Activated naive CD4-positive, alpha-beta T cell treated with anti-CD3 and anti-CD28 coated beads, Interleukin-2, amount 10 ng/mL, durations not matched to agents 7 days and 5 days (primary cell): ENCODE measurements at places on chromosomes 13 and 19.

GRCh38 chr13:51091839-51092238 lies 19.2 kb downstream of the C13orf42 start:
- H3K36me3 ChIP-seq, result no peaks in the 10 kb centered on the region
- no peak overlapping the region for H3K27ac ChIP-seq
- no peaks in the 10 kb centered on the region for H3K4me1 ChIP-seq
- DNase-seq, result no peak

- no peak overlapping the region for H3K4me3 ChIP-seq
- peak; percentile 53 for DNase-seq
- H3K27ac ChIP-seq, result no peak overlapping the region
- H3K4me1 ChIP-seq, result peaks cover 11% of the 10 kb centered on the region
These were observed 2.0 kb upstream of the KLF12 start for GRCh38 chr13:74136084-74136658.

DNA sequence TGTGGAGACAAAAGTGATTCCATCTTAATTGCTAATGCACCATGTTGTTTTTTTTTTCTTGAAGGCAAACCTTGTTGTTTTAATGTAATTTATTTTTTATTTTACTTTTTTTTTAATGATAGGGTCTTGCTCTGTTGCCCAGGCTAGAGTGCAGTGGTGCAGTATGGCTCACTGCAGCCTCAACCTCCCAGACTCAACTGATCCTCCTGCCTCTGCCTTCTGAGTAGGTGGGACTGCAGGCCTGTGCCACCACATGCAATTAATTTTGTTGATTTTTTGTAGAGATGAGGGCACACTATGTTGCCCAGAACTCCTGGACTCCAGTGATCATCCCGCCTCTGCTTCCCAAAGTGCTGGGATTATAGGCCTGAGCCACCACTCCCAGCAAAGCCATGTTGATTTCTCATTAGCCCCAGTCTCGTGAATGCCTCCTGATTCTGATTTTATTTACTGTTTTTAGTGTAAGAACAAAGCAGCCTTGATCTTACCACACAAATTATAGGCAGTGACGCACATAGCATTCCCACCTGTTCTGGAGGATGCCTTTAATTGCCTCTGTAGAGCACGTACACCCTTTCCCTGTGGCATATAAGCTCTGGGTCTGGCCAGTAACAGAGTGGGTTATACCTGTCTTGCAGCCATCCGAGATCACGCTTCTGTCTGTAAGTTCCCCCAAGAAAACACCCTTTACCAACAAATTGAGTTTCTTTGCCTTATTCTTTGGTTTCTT lies 150.4 kb downstream of the GGACT start:
- no peak overlapping the region for H3K27ac ChIP-seq
- H3K36me3 ChIP-seq, result peaks cover 5% of the 10 kb centered on the region
- no peaks in the 10 kb centered on the region for H3K27me3 ChIP-seq
- DNase-seq, result no peak
- H3K4me1 ChIP-seq, result peaks cover 20% of the 10 kb centered on the region

DNA sequence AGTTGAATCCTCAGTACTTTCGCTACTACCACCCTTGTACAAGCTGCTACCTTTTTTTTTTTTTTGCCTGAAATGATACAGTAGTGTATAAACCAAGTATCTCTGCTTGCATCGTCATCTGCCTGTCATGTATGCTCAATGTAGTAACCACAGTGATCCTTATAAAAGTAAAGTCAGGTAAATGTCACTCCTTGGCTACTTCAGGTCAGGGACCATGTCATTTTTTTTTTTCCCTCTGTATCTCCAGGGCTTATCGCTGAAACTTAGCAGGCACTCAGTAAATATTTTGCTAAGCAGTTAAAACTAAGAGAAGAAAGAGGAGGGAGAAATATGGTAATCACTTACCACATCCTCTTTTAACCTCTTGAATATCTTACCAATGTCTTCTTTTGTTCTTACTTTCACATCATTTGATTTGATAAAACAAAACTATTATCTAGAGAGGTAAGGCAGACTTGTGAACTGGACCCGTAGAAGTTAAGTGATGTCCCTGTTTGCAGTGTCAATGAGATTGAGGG lies 96.8 kb upstream of the KLF12 start:
- H3K36me3 ChIP-seq, result peaks cover 13% of the 10 kb centered on the region
- no peak for DNase-seq
- H3K4me3 ChIP-seq, result peak overlapping the region; percentile 50
- H3K4me1 ChIP-seq, result peaks cover 32% of the 10 kb centered on the region
- no peaks in the 10 kb centered on the region for H3K27me3 ChIP-seq

DNA sequence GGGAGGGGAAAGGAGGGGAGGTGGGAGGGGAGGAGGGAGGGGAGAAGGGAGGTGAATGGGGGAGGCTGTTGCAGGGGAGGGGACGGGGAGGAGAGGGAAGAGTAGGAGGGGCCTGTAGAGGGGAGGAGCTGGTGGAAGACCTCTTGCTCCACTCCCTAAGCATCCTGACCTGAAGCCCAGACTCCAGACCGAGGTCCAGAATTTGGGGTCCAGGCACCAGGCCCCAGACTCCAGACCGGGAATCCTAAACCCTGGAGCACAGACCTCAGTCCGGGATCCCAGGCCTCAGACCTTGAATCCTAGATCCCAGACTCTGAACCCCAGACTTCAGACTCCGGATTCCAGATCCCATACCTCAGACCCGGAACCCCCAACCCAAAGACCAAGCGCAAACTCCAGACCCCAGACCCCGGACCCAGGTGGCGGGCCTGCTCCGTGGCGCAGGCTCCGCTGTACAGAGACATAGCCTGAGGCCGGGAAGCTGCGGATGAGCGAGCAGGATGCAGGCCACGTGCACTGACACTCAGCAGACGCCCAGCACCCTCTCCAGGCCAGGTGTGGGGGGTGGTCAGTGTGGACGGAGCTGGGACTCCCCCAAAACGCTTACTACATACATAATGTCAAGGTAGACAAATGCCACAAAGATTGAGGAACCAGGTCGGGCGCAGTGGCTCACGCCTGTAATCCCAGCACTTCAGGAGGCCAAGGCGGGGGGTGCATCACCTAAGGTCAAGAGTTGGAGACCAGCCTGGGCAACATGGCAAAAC lies 710 bp upstream of the BTBD2 start:
- H3K4me3 ChIP-seq, result peak overlapping the region; percentile 63
- peaks cover 8% of the 10 kb centered on the region for H3K27me3 ChIP-seq
- H3K36me3 ChIP-seq, result peaks cover 10% of the 10 kb centered on the region
- peaks cover 26% of the 10 kb centered on the region for H3K4me1 ChIP-seq
- no peak overlapping the region for H3K27ac ChIP-seq
- peak; percentile 81 for DNase-seq

- H3K4me3 ChIP-seq, result no peak overlapping the region
- no peaks in the 10 kb centered on the region for H3K36me3 ChIP-seq
- DNase-seq, result no peak
- no peaks in the 10 kb centered on the region for H3K4me1 ChIP-seq
- H3K27me3 ChIP-seq, result peaks cover 53% of the 10 kb centered on the region
These were observed 16.2 kb downstream of the SOX21 start for GRCh38 chr13:94696171-94696570.

- H3K27ac ChIP-seq, result no peak overlapping the region
- DNase-seq, result no peak
- peaks cover 24% of the 10 kb centered on the region for H3K4me1 ChIP-seq
- no peak overlapping the region for H3K4me3 ChIP-seq
- H3K36me3 ChIP-seq, result peaks cover 5% of the 10 kb centered on the region
These were observed 286.6 kb downstream of the SHISA2 start for GRCh38 chr13:25765266-25765665.

DNA sequence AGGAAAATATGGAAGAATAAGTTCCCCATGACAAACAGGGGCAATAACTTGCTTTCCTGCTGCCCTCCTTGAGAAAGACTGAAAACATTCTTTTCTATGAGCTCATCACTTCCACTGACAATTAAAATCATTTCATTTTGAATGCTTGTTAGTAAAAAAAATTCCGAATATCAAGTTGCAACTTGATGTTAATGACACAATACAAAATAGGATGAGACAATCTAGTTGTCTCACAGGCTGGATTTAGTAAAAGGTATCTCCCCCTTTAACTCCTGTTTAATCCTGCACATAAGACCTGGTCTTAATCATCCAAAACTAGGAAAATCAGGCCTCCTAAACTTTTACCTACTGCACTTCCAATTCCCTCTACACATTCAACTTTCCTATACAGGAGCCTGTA lies 24.7 kb downstream of the IRS2 start:
- no peaks in the 10 kb centered on the region for H3K27me3 ChIP-seq
- H3K36me3 ChIP-seq, result peaks cover 2% of the 10 kb centered on the region
- no peak for DNase-seq
- peaks cover 22% of the 10 kb centered on the region for H3K4me1 ChIP-seq
- H3K27ac ChIP-seq, result no peak overlapping the region

DNA sequence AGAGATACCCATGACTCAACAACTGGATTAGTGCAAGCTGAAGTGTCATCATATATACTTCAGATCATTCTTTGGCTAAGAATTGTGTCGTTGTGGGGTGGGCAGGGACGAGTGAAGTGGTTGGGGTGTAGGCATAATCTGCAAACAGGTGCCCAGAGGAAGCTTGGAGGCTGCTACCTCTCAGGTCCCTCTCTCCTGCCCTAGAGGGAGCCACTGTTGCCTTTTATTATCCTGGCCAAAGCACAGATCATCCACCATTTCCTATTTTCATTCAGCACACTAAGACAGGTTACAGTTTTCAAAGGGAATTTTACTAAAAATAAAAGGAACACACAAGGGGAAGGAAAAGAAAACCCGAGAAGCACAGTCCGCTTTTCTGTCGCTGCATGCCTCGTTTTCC lies 126.6 kb downstream of the HS6ST3 start:
- no peak for DNase-seq
- H3K36me3 ChIP-seq, result no peaks in the 10 kb centered on the region
- no peak overlapping the region for H3K4me3 ChIP-seq
- no peaks in the 10 kb centered on the region for H3K4me1 ChIP-seq

- no peaks in the 10 kb centered on the region for H3K4me1 ChIP-seq
- no peak overlapping the region for H3K4me3 ChIP-seq
- DNase-seq, result no peak
- no peak overlapping the region for H3K27ac ChIP-seq
- H3K27me3 ChIP-seq, result no peaks in the 10 kb centered on the region
These were observed 136.4 kb upstream of the HTR2A start for GRCh38 chr13:47033216-47033615.

GRCh38 chr13:33757713-33758112 lies 60.2 kb upstream of the RFC3 start:
- H3K27ac ChIP-seq, result no peak overlapping the region
- no peaks in the 10 kb centered on the region for H3K27me3 ChIP-seq
- H3K4me1 ChIP-seq, result no peaks in the 10 kb centered on the region
- no peaks in the 10 kb centered on the region for H3K36me3 ChIP-seq

- peak; percentile 55 for DNase-seq
- peaks cover 15% of the 10 kb centered on the region for H3K4me1 ChIP-seq
- no peak overlapping the region for H3K4me3 ChIP-seq
- no peak overlapping the region for H3K27ac ChIP-seq
- peaks cover 10% of the 10 kb centered on the region for H3K27me3 ChIP-seq
These were observed 39.9 kb upstream of the CCNE1 start for GRCh38 chr19:29771708-29772414.

DNA sequence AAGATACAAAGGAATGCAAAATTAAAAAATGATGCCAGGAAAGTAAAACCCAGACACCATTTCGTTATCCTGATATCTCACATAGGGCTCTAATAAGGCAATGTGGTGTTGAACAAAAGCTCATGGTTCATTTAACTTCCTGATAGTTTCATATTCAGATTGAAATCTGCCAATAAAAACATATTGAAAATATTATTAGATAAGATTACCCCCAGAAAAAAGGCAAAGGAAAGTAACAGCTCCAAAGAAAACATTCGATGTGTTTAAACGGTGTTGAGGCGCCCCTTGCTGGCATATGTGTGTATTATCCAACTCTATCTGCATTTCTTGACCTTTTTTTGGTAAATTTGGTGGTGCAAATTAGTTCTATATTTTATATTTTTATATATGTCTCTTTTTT lies 75.9 kb downstream of the ESD start:
- H3K4me1 ChIP-seq, result peaks cover 1% of the 10 kb centered on the region
- H3K27me3 ChIP-seq, result no peaks in the 10 kb centered on the region
- H3K36me3 ChIP-seq, result peaks cover 26% of the 10 kb centered on the region
- H3K27ac ChIP-seq, result no peak overlapping the region
- H3K4me3 ChIP-seq, result no peak overlapping the region

DNA sequence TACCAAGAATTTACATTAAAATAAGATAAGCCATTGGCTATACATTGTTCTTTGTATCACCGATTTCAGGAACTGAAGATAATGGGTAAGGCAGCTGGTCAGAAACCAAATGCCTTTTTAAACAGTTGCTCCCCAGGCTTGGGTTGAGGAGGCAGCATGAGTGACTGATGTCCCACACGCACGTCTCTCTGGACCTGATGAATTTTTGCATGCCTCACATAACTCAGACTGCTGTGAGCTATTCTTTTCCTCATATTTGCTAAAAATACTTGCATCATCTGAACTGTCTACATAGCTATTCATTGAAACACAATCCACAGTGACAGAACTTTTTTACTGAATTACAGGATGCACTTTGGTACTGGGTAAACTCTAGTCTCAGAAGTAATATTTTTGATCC lies 123.6 kb upstream of the MAB21L1 start:
- no peaks in the 10 kb centered on the region for H3K36me3 ChIP-seq
- no peaks in the 10 kb centered on the region for H3K4me1 ChIP-seq

DNA sequence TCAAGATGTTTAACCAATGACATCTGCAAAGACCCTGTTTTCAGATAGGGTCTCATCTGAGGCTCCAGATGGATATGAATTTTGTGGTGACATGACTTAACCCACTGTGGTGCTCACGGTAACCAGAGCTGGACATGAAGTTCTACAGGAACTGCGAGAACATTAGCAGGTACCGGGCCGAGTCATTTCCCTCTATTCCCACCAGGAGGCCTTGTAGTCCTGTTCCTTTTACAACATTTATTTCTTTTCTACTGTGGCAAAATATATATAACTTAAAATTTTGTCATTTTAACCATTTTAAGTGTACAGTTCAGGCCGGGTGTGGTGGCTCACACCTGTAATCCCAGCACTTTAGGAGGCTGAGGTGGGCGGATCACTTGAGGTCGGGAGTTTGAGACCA lies 7.6 kb upstream of the TSPAN16 start:
- H3K27me3 ChIP-seq, result peaks cover 91% of the 10 kb centered on the region
- H3K4me1 ChIP-seq, result peaks cover 1% of the 10 kb centered on the region
- no peak overlapping the region for H3K4me3 ChIP-seq
- DNase-seq, result no peak

DNA sequence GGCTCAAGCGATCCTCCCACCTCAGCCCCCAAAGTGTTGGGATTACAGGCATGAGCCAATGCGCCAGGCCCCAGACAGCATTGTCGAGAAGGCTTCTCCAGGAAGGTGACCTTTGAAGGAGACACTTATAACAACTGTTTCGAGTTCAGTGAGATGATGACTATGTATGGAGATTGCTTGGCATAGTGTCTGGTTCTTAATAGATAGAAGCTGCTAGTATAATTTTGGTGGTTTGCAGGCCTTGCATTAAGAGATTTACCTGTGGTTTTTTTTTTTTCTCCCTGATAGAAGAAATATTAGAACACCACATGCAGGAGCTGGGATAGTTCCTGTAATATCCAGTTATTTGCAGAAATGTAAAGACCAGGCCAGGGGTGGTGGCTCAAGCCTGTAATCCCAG lies 3.7 kb downstream of the MARCHF2 start:
- H3K27ac ChIP-seq, result no peak overlapping the region
- DNase-seq, result no peak
- no peak overlapping the region for H3K4me3 ChIP-seq
- H3K27me3 ChIP-seq, result peaks cover 4% of the 10 kb centered on the region
- H3K36me3 ChIP-seq, result no peaks in the 10 kb centered on the region

GRCh38 chr13:95231393-95231792 lies 69.9 kb downstream of the ABCC4 start:
- peaks cover 7% of the 10 kb centered on the region for H3K4me1 ChIP-seq
- no peak overlapping the region for H3K4me3 ChIP-seq
- no peak for DNase-seq
- no peaks in the 10 kb centered on the region for H3K27me3 ChIP-seq
- H3K27ac ChIP-seq, result no peak overlapping the region

- no peaks in the 10 kb centered on the region for H3K36me3 ChIP-seq
- no peak overlapping the region for H3K4me3 ChIP-seq
- DNase-seq, result no peak
These were observed 87.9 kb upstream of the POSTN start for GRCh38 chr13:37686501-37686900.
